ENCODE measurements at places on chromosomes 2 and 18. TPM values are rescaled to one million over a fixed set of nuclear protein-coding genes. Genes with fewer than 3 reads are reported as not detected.

- no peak for DNase-seq
Observed at GRCh38 chr2:185939858-185940257, 201.3 kb downstream of the FSIP2 start.

GRCh38 chr2:8779795-8780671 lies 57.4 kb downstream of the KIDINS220 start:
- DNase-seq, result no peak

DNA sequence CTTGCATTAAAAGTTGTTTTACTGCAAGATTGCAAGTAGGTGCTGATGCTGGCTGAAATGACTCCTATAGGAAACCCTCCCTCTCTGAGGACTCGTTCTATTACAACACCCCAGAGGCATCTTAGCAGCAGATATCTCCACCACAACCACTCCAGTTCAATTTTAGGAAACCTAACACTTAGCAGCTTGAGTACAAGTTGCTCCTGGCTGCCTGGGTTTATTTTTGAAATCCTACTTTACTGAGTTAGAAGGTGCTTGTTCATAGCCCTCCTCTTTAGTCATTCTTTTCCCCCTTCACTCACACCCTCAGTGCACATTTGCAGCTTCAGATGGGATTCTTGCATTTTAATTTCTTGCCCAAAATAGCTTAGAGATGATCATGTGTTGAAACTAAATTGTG lies 111.5 kb downstream of the MTCL1 start:
- no peak for DNase-seq

- no peak for DNase-seq
Observed at GRCh38 chr2:144448389-144449027, 71.4 kb downstream of the ZEB2 start.

DNA sequence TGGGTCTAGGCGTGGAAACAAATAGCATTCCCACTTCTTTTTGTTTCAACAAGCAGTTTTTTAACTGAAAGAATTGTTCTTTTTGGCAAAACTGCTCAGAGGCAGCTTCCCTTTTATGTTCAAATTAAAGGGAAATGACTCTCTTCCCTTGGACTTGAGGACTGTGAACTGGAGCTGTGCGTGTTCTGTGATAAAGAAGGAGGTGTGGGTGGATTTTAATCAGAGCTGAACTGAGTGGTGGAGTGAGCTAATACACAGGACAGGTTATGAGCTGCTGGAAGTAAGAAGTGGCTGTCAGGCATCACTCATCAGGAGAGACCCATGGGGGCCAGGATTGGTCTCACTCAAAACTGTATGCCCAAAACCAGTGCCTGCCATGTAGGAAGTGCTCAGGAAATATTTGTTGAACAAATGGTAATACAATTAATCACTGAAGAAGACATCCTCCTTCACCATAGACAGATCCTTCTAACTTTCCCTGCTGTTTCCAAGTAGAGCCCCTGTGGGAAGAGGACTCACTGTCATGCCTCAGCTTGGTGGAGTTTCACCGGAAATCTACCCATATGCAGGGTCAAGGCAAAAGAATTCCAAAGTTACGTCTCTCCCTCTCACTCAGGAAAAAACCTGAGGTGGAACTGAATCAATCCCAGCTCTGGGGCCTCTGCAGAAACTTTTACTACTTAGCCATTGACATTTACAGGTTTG lies 55.9 kb downstream of the FEZ2 start:
- no peak for DNase-seq

DNA sequence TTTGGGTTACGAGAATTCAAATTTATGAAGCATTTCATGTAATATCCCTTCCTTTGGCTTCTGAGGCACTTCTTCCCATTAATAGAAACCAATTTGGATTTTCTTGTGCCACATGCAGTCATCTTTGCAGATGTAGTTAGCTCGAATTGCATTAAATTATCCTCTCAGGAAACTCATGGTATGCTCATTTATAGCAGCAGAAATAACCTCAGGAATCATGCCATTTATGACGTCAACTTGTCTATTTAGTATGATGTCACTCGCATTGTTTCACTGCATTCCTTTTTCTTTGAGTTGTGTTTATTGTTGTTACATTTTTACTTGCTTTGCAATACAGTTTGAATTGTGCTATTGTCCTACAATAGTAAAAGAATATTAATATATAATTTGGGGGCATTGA lies 163.8 kb downstream of the RBM43 start:
- DNase-seq, result no peak

GRCh38 chr2:38659115-38659514 lies 6.8 kb upstream of the GALM start:
- no peak for DNase-seq

- no peak for DNase-seq
Observed at GRCh38 chr2:188278388-188279092, 13.1 kb upstream of the GULP1 start.

DNA sequence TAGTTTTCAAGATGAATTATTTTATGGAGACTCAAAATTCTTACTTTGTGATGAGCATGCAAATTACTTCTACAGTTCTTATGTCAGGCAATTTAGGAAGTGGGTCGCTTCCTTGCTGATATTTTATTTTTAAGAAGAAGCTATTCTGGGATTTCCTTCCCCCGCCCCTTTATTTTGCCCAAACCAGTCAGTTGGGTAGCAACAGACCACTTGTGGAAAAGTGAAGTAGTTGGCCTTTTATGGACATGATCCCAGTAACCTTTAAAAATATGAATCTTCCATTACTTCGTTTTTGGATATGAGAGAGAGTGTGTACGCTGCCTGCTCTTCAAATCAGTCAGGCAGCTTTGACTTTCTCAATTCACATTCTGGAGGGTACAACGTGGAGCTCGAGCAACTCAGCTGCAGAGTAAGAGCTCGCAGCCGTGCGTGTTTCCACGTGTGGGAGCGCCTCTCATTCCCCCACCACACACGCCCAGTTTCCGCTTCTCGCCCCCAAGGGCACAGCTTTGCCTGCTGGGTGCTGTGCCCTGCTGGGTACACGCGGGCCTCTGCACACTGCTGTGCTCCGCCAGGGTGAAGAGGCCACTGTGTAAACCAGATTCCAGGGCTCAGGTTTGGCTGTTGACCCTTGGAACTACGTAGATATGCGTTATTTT lies 92.6 kb downstream of the ITGB1BP1 start:
- DNase-seq, result no peak

DNA sequence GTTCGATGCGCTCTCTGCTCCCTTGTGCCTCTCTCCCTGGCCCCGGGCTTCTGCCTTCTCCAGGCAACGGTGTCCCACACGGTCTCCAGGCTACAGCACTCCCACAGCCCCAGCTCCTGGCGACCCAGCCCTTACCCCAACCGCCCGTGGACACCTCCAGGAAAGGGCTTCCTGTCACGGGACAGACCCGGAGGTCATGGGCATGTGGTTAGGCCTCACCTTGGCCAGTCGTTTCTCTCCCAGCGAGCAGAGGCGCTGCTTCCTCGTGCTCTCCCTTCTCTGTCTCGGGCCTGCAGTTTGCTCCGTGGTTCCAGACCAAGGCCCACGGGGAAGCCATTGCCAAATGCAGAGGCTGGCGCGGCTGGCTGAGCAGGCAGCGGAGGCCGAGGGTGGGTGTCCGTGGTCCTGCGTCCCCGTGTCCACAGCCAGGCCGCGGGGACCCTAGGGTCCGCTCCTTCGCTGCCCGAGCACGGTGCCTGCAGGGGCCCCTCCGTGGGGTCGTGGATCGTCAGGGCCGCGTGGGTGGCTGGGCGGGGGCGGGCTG lies 61.0 kb upstream of the IL1RL1 start:
- no peak for DNase-seq

DNA sequence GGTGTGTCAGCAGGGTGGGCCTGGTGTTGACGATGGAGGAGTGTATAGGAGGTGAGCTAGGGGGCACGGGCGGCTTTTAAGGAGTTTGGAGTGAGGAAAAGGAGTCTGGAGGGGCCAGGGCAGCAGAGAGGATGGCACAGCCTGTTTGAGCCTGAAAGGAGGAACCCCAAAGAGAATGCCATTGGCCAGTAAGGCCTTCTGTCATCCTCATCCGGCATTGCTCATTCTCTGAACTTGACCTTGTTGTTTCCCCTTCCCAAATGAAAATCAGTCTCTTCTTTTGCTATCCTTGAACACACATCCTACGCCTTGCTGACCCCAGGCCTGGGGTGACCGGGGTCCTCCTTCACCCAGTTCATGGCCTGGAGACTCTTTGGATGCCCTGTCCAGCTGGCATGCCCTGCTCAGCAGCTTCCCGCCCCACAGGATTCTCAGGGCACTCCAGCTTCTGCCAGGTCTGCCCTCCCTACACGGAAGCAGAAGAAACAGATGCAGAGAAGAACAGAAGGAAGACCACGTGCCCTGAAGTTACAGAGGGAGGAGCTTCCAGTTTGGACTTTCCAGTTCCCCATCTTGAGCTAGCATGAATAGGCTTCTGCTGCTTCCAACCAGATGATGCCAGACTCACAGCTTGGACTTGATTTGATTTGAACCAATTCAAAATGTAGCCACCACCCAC lies 20.5 kb upstream of the KIF3C start:
- no peak for DNase-seq

DNA sequence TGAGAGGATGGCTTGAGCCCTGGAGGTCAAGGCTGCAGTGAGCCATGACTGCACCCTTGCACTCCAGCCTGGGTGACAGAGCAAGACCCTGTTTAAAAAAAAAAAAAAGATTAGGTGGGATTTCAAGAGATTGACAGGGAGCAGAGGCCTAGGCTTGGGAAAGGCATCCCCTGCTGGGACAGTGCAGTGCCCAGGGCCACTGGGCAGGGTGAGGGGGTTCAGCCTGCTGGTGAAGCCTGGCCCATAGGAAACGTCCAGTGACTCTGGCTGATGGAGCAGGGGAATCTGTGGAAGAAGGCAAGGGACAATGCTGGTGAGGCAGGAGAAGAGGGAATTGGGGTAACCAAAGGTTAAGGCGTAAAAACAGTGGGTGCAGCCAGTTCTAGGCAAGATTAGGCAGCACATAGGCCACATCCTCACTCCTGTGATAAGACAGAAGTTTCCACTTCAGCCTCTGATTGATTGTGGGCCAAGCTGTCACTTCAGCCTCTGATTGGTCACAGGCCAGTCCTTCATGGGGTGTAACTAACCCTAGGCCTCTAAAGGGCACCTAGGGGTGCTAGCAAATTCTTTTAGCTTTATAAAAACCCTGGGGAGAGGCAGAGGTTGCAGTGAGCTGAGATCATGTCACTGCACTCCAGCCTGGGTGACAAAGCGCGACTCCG lies 128.6 kb downstream of the MSH2 start:
- no peak for DNase-seq

GRCh38 chr2:20428717-20429490 lies 18.0 kb upstream of the RHOB start:
- no peak for DNase-seq

GRCh38 chr2:149100739-149101699 lies 62.5 kb downstream of the LYPD6B start:
- no peak for DNase-seq

DNA sequence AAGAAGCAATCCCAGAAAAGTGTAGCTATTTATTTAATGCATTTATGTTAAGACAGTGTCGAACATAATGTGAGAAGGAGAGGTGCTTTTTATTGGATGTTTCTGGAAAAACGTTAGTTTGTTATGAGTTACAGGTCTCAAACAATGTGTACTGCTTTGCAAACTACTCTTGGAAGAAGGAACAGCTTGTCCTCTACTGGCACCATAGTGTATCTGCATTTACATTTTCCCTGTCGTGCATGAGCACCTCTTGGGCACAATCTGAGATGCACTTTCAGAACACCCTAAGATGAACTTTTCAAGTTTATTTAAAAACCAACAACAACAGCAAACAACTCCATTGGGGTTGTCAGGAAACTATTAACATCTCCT lies 22.8 kb downstream of the CCNYL1 start:
- no peak for DNase-seq

DNA sequence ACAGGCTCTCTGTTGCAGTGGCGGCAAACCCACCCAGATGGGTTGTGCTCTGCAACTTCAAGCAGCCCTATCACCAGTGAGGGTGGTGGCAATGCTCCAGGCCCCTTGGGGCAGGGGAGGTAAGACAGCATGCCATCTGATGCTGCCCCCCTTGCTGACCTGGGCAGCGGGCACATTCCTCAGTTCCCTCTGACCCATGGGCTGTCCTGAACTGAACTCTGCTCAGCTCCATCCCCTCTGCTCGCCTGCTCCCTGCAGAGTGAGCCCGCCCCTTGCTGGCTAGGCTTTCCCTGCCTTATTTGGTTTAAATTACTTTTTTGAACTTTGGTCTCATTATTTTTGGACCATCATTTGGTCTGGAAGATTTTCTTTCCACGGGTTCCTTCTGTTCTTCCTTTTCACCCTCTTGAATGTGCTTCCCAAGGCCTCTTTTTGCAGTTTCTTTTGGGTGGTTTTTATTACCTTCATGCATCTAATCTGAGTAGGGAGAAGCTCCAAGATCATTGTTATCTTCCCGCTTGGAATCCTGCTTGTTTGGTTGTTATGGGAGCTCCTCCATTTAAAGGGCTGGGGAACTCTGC lies 565.4 kb downstream of the TNS1 start:
- no peak for DNase-seq

DNA sequence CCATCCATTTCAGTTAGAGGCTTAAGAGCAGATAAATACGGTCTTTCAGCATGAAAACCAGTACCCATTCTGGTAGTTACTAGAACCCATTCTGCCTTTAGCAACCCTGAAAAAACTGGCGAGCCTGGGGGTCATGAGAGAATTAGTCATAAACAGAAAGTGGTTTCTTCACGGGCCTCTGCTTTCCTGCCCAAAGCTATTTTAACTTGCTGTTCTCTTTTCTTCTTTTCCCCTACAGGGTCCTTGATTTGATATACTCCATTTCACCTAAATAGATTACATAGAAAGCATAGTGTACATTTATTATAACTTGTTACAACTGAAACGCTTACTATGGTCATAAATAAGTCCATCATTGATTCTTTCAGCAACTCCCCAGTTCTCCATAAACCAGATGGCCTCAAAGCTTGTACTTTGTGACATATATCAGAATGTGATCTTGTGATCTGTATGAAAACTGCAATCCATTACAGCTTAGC lies 48.3 kb downstream of the WDFY1 start:
- no peak for DNase-seq

DNA sequence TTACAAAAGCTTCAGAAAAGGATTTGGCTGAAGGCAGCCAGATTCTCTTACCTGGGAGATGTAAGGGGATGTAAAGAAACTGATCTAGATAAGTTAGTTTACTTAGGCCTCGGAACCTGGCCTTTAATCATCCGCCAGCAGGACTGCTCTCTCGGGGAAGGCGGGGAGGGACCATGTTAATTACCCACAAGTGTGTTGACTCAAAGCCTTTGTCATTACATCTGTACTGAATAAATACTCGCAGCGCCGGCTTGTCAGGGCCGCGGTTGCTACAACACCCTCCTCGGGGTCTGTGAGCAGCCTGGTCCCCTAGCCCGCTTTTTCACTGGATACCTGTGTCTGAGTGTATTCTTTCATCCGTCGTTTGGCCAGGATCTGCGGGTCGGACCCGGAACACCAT lies 6.7 kb downstream of the CHMP3 start:
- DNase-seq, result no peak

GRCh38 chr2:27946530-27947060 lies 56.1 kb downstream of the BABAM2 start:
- no peak for DNase-seq

CNGA3 gene
- total RNA-seq, result 2.3 TPM

TEKT4 gene
- total RNA-seq, result 0.20 TPM

CYS1 gene
- 5.5 TPM for total RNA-seq

GAD1 gene
- total RNA-seq, result 112 TPM

ANKRD30BL gene
- 16.0 TPM for total RNA-seq

ALPG gene
- not detected for total RNA-seq

All from dorsolateral prefrontal cortex (tissue), 122 donors.